Neural progenitor cell (in vitro differentiated cells): ENCODE measurements at places on chromosomes 11 and 22. TPM values are rescaled to one million over a fixed set of nuclear protein-coding genes. Genes with fewer than 3 reads are reported as not detected.

- no peak for DNase-seq
Measured at GRCh38 chr11:83572581-83573496, 286.7 kb upstream of the CCDC90B start.

RFPL2 gene
- 0.12 and 1.8 TPM in 2 replicates for total RNA-seq

PLAAT4 gene
- not detected in 2 replicates for total RNA-seq

DNA sequence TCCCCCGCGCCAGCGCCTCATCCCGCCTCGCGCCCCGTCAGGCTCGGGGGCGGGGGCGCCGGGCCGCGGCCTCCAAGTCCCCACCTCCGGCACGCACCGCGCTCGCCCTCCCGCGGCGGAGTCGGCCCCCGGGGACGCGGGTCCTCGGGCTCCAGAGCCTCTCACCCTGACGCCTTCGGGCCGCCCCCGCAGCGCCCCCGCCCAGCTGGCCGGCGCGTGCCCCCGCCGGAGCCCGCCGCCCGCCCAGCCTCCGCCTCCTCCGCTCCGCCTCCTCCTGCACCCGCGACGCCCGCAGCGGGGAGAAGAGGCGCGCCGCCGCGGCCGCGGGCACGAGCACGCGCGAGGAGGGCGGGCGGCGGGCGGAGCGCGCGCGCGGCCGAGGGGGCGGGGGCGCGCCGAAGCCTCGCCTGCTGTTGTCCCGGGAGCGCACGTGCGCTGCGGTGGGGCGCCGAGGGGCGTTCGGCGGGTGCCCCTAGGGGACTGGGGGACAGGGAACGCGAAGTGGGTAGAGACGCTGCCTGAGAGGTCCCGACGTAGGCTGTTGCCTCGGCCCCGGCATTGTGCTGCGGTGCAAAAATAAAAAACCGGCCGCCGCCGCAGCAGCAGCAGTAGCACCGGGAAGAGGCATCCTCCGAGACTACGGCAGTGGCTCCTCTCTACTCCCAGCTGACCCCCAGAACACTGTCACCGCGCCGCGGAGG is 87.4 kb upstream of the ARHGAP32 start:
- peak; percentile 93 for DNase-seq

C22orf31 gene
- total RNA-seq = not detected in 2 replicates

JAML gene
- total RNA-seq = 0.09 TPM in 1 of 2 replicates, not detected in the other

DNA sequence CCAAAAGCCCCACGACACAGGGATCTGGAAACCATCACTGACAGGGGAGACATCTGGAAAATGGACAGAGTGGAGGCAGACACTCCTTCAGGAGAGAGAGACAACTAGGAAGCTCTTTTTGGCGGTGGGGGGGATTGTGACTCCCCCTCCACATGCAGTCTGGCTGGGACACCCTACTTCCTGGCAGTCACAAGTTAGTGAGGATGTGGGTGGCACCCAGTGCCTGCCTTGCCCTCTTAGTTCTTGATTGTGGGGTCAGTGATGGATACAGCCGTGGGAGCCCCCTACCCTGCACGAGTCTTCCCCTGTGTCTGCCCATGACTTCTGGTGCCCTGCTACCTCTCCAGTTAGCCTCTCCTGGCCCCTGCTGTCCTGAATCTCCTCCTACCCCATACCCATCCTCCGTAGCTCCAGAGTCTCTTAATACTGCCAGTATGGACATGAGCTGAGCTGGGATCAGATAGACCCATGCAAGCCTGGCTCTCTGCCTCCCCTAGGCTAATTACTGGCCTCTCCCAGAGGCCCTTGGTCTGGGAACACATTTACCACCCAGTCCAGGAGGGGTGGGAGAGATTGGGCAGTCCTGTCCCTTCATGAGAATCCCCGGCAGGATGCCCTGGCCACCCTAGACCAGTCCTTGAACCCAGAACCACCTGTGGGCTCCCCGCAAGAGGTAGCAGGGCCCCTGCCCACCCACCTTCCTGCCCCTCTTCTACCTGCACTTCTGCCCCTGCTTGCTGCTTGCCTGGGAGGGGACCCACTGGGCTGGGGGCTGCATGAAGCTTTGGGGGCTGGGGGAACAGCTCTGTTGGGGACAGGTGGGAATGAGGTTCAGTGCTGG is 22.8 kb downstream of the RHBDD3 start:
- no peak for DNase-seq

EIF3F gene
- 257 and 355 TPM in 2 replicates for total RNA-seq

GRCh38 chr11:11427140-11427539 is 74.1 kb upstream of the CSNK2A3 start:
- no peak for DNase-seq

DNA sequence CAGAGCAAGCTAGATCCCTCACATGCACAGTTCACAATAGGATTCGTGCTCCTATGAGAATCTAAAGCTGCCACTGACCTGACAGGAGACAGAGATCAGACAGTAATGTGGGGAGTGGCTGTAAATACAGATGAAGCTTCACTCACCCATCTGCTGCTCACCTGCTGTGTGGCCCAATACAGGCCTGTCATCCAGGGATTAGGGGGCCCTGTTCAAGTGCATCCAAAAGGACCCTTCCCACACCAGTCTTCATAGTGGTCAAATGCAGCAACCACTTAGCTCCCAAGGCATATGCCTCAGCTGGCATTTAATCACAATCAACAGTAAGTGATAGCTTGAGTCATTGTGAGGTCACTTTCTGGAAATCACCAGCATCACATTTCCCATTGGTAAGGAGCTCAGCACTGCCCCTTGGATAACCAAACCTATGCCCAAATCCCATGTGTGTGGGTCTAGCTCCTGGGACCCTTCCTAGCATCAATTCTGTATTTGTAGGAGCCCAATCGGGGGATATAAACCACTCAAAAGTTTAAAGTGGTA is 65.6 kb downstream of the OR4C45 start:
- no peak for DNase-seq

DNA sequence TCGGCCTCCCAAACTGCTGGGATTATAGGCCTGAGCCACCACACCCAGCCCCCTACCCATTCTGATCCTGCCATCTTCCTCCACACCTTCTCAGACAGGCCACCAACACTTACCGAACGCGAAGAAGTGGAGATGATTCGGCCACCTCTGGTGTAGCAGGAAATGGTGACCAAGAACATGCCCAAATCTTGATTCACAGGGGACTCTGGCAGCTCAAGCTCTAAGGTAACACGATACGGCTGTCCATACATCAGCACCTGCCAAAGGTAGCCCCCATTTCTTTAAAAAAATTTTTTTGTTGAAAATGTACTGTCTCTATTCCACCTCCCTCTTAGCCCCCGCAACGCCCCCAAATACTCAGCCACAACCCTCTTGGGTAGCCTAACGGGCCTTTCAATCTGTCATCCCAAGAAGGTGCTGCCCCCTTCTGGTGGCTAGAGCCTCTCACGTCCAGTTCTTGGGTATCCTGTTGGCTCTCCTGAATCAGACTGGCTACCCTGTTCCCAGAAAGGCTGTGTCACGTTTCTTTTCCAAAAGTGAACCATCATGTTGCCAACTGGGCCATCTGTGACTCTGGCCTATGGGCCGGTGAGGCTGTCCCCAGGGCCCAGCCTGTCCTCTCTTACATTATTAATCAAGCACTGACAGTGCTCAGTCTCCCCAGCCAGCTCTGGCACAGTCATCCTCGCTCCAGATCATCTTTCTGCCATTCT is 5.3 kb upstream of the LRRN4CL start:
- peak; percentile 91 for DNase-seq

DNA sequence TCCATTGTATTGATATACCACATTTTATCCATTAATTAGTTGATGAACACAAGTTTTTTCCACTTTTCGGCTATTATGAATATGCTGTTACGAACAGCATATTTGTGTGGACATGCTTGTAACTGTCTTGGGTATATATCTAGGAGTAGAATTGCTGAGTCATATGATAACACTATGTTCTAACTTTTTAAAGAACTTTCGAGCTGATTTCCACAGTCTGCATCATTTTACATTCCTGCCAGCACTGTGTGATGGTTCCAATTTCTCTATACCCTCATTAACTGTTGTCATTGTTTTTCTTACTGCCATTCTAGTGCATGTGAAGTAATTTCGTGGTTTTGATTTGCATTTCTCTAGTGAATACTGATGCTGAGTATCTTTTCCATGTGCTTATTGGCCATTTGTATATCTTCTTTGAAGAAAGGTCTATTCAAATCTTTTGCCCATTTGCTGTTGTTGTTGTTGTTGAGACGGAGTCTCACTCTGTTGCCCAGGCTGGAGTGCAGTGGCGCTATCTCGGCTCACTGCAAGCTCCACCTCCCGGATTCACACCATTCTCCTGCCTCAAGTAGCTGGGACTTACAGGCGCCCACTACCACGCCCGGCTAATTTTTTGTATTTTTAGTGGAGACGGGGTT is 7.4 kb upstream of the RCE1 start:
- DNase-seq = no peak

GRCh38 chr11:44178381-44178780 is 82.9 kb downstream of the EXT2 start:
- DNase-seq = peak; percentile 12

- no peak for DNase-seq
Measured at GRCh38 chr11:821512-822371, 3.0 kb downstream of the PNPLA2 start.

- no peak for DNase-seq
Measured at GRCh38 chr11:114447892-114448291, 8.6 kb downstream of the REXO2 start.

- DNase-seq = no peak
Measured at GRCh38 chr11:102622258-102622657, 2.9 kb downstream of the MMP20 start.

DNA sequence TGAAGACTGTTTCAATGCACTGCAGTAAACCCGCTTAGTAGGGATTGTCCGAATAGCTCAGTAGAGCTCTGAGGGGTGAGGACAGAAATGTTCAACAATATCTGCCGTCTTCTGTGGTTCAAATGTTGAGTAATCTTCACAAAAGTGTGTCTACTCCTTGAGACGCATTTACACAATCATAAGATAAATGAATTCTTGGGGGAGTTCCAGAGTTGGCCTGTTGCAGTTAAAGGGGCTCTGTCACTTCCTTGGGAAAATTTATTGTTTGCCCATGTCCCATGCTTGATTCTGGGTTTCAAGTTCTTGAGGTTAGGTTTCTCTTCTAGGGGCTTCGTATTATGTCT is 614 bp downstream of the ANO3 start:
- DNase-seq = no peak
